ENCODE measurements at places on chromosomes 13 and 19. TPM values are rescaled to one million over a fixed set of nuclear protein-coding genes. Genes with fewer than 3 reads are reported as not detected.

Gene GSX1
- not detected for total RNA-seq

Gene VSTM2B
- not detected for total RNA-seq

Gene ODAD3
- total RNA-seq, result not detected

Gene FFAR2
- total RNA-seq, result not detected

Gene CRB3
- not detected for total RNA-seq

Gene RAB8A
- 39.7 TPM for total RNA-seq

Gene ZNF541
- not detected for total RNA-seq

Gene ZNF491
- 0.78 TPM for total RNA-seq

Gene PRX
- total RNA-seq, result 2.4 TPM

Gene ADGRE3
- total RNA-seq, result not detected

Gene IGFLR1
- total RNA-seq, result 9.8 TPM

Gene SLC27A5
- total RNA-seq, result 4.8 TPM

Gene ZNF415
- 4.5 TPM for total RNA-seq

Gene FPR3
- total RNA-seq, result not detected

Gene SGCG
- total RNA-seq, result not detected

Gene C1QTNF9
- total RNA-seq, result not detected

Gene ZNF136
- total RNA-seq, result 5.5 TPM

Gene DOCK9
- total RNA-seq, result 23.5 TPM

Gene ZFP36
- 72.9 TPM for total RNA-seq

Gene ATP4A
- total RNA-seq, result not detected

Gene KANK3
- 1.00 TPM for total RNA-seq

Gene ZNF816
- 2.1 TPM for total RNA-seq

Gene MAP2K2
- 154 TPM for total RNA-seq

Gene KCNN4
- total RNA-seq, result not detected

Gene SIGLECL1
- total RNA-seq, result not detected

Gene CD79A
- not detected for total RNA-seq

Gene LILRA5
- total RNA-seq, result not detected

Gene PROZ
- not detected for total RNA-seq

Gene PSG6
- total RNA-seq, result not detected

Gene POU4F1
- not detected for total RNA-seq

Gene ZNF497
- 0.29 TPM for total RNA-seq

Gene TPTE2
- not detected for total RNA-seq

Gene PRSS57
- not detected for total RNA-seq

Gene SLC10A2
- total RNA-seq, result not detected

Gene CYP2F1
- total RNA-seq, result not detected

Gene TEX30
- 5.0 TPM for total RNA-seq

Gene EFNA2
- not detected for total RNA-seq

Gene APOC1
- 266 TPM for total RNA-seq

Gene SLC17A7
- not detected for total RNA-seq

Gene CPAMD8
- total RNA-seq, result 0.49 TPM

Gene USHBP1
- total RNA-seq, result 0.25 TPM

Gene ZIM2
- not detected for total RNA-seq

Gene PALM3
- 0.37 TPM for total RNA-seq

Gene SHANK1
- 4.7 TPM for total RNA-seq

Gene PRTN3
- total RNA-seq, result not detected

Gene CC2D1A
- total RNA-seq, result 20.3 TPM
